BE2C (cell line): ENCODE measurements at places on chromosomes 5 and 9.

DNA sequence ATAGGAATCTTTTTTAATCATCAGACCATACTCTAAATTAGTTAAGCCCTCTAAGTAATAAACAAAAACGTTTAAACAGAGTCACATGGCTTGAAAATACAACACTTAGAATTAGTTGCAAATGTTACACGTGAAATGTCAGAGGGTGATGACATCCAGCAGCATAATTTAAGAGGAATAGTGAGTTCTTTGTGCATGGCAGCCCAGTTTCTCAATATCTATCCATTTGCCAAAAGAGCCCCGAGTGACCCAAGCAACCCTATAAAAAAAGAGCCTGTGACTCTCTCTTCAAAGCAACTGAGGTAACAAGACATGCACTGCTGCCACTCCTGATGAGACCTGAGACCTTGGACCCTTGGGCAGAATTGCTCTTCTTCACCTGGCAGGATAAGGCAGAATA, 96.9 kb upstream of the RASA1 start:
- no peak for DNase-seq

- DNase-seq: no peak
Observed at GRCh38 chr5:141844414-141845097, 33.7 kb downstream of the PCDH1 start.

DNA sequence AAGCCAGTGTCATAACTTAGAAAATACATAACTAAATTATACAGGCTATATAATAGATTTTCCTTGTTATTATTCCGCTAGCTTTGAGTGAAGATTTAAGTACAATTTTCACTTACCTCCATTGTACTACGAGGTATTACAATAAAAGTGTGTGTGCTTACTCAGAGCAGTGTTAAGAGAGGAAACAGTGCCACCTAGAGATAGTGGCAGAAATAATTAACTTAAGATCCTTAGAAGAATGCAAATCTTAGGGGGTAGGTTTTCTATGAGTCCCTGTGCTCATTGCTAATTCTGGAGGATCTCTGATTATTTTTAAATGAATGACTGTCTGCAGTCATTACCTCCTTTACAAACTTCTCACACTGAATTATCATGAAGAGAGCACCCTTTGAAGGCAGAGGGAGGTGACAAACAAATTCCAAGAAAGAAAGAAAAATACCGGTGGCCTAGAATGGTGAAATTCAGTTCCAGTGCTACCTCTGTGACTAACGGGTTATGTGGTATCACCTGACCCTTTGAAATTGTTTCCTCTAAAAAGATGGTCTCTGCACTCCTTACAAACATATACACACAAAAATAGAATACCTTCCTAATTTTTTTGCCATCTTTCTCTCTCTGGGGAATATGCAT, 379.8 kb downstream of the TRIM36 start:
- DNase-seq: no peak

DNA sequence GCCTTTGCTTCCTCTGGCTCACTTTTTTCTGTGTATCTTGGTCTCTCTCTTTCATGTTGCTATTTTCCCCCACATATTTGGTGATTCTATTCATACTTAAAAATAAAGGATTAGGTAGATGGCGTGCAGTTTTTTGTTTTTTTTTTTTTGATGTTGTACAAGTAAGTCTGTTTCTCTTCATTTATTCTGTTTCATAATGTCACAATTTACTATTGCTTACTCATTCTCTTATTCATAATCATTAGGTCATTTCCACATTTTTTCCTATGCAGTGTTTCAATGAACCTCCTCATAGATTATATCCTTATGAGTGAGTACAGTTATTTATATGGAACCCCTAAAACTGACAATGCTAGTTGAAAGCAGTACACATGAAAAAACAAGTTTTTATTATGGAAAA, 136.3 kb downstream of the APBA1 start:
- DNase-seq: no peak

DNA sequence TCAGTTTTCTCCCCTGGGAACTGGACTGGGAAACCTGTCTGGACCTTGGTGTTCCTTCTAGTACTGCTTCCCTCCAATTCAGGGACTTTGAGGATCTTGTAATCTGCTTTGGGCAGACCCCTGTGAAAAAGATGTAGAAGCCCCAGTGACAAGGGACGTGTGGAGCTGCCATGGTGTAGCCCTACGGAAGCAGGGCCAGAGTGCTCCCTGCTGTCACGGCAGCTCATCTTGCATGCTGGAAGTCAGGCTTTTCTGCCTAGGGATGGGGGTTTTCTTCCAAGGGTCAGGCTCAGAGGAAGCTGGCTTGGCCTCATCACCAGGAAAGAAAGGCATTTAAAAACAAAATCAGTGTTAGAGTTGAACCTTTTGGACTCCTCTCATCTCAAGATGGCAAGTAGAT, 86.4 kb downstream of the AMBP start:
- DNase-seq: no peak

DNA sequence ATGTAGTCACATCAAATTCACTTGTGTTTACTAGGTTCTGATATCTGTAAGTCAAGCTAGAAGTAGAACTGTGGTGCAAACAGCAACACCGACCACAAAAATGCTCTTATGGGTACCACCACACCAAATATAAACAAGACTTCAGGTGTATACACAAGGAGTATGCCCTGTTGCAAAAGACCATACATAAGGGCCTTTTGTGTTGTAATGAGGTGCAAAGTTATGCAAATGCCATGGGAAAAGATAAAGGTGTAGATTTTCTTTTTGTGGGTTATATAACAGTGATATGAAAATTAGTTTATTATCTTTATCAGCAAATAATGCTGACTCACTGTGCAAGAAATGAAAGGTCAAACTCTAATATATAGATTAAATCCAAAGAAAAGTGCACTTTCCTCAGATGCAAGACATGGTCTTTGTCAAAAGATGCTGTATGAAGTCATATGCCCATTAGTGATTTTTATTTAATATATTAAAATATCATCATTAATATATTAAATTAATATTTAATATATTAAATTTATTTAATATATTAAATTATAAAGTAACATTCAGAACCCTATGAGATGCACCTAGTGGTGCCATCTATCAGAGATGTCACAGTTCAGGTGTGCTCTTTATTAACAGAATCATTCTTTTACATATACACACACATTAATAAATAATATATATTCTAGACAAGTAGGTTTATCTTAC, 26.7 kb upstream of the ALDH1A1 start:
- DNase-seq: no peak
